NCI-H1930 (cell line): ENCODE measurements at places on chromosomes 16 and 17.

- no peak for DNase-seq
These were observed 41.1 kb downstream of the SRL start for GRCh38 chr16:4200781-4201137.

GRCh38 chr17:48037036-48037837, at the start of gene COPZ2:
Gene COPZ2 (minus strand): TSS chr17:48037797. CDS start chr17:48037777, 20 bp downstream.
- no peak for DNase-seq

DNA sequence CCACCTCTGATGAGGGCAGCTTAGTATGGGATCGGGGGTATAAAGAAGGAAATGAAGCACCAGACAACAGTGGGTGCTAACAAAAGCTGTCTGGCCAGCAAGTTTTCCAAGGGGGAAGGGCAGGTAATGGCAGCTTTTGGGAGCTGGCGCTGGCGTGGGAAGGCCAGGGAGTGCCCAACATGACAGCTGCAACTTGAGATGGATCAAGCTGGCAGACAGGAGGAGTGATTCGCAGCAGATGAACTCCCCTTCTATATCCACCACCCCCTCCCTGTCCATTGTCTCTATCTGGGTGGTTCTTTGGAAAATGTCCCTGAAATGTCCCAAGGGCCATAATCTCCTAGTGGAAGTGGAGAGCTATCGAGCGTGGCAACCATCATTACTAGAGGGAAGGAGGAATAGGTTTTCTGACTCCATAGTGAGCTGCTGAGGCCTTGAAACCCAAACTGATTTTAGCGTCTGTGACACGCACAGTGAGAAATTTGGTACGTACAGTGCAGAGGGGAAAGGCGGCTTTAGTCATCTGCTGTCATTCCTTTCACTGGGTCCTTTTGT, 4.8 kb upstream of the INPP5K start:
- no peak for DNase-seq

DNA sequence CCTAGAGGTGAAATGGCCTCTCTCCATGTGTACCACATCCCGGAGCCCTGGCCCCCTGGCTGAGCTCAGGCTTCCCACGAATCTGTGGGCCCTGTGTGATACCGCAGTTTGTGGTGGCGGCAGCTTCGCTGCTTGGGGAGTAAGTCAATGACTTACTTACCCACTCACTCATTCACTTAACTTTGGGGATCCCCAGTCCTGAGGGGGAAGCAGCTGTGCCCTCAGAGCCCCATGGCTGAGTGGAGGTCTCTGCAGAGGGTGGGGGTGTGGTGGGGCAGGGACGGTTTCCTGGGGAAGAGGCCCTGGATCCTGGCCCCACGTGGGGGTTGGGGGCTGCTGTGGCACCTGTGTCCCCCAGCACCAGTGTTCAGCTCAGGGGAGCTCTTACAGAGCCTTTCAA, 13.2 kb downstream of the KCNJ12 start:
- no peak for DNase-seq

DNA sequence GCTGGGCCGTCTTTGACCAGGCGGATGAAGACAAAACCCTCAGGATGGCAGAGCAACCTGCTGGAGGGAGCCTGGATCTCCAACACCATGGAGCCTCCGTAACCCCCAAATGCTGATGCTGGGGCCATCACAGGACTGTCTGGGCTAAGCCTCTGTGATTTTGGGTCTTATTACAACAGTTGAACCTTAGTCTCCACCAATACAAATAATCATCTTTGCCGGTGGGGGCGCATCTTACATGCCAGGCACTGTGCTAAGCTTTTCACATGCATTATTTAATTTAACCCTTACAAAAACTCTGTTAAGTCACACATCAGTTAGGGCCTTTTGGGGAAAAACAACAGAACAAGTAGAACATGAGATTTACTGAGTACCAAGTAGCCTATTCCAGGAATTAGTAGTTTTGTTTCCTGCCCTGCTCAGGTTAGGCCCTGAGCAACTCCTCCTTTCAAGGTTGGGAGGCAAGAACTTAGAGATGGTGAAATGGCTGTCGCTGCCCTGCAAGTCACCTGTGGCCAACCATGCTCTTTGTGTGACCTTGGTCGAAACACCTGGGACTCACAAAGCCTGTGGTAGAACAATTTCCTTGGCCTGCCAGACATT, 8.9 kb upstream of the ITGAM start:
- DNase-seq, result no peak

GRCh38 chr17:81712468-81713003, 452 bp downstream of the SLC25A10 start:
- peak; percentile 28 for DNase-seq

GRCh38 chr16:66475232-66475631, 48.1 kb downstream of the BEAN1 start:
- no peak for DNase-seq

- no peak for DNase-seq
These were observed 7.2 kb downstream of the EPN2 start for GRCh38 chr17:19244357-19244756.

DNA sequence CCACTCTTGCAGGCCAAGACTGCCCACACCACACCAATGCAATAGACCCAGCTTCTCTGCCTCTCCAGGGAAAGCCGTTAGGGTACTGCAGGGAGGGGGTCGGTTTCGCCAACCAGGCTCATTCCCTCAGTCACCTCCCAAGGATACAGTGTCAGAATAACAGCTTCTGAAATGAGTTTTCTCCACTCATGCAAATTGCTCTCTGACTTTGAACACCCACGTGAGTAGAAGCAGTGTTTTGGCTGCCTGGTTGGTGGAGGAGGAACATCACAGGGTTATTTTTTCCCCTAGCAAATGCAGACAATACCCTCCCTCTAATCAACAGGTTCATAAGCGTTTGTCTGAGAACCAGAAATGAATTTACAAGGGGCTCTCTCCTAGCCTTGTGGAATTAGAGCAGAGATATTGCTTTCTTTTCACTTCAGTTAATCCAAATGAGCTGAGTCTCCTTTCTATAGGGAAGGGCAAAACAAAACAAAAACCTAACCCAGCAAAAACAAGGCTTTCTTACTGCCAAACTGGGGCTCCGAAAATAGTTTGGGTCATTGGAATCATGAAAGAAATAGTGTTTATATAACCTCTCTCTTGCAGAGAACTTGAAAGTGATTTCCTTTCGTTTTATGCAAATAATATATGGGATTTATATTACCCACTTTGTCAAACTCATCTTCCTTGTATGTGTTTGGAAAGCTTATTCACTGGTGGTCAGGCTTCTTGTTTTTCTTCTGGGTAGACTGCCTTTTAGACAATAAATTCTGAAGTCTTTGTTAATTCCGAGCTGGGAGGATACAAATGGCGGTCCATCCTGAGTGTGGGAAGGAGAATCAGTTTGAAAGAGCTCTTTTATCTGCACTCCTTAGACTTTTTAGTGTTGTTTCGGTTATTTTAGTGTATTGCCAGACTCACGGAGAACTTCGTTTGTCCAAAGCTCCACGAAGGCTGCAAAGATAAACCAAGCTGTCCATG, 229.9 kb downstream of the MSI2 start:
- no peak for DNase-seq

- no peak for DNase-seq
These were observed 7.7 kb downstream of the IGSF6 start for GRCh38 chr16:21644674-21645073.

GRCh38 chr17:59346341-59346740, 14.9 kb downstream of the YPEL2 start:
- DNase-seq, result no peak

DNA sequence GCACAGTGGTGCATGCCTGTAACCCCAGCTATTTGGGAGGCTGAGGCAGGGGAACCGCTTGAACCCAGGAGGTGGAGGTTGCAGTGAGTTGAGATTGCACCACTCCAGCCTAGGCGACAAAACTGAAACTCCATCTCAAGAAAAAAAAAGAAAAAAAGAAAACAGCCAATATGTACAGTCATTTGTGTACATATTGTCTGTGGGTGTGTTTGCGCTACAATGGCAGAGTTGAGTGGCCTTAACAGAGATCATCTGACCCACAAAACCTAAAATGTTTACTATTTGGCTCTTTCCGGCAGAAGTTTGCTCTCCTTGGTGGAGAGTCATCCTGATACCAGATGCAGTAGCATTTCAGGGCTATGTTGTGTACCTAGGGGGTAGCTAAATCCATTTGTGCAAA, 57.9 kb downstream of the ARSG start:
- no peak for DNase-seq
